ENCODE measurements at places on chromosomes 7 and 10.

- no peak for DNase-seq
Observed at GRCh38 chr7:136533732-136534131, 334.7 kb upstream of the CHRM2 start.

DNA sequence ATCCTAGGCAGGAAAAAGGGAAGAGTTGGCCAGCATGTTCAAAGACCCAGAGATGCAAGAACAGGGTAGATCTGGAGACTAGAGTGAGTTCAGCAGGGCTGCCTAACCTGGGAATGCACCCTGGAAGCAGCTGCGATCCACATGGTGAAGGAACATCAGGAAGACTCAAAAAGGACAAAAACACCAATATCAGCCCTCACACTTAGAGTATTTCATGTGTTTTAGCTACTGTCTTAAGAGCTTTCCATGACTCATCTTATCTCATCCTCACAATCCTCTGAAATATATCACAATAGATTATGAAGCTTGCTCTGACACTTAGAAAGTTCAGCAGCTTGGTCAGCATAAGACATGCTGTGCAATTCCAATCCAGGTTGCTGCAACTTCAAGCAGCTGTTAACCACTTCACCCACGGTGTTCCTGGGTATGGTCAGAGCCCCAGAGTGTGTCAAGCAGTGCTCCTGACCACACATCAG is 380.9 kb downstream of the PARD3 start:
- DNase-seq: peak; percentile 74

GRCh38 chr7:155368894-155369600 is 71.4 kb downstream of the INSIG1 start:
- no peak for DNase-seq

GRCh38 chr7:92052159-92052558 is 82.1 kb downstream of the CYP51A1 start:
- DNase-seq: no peak

DNA sequence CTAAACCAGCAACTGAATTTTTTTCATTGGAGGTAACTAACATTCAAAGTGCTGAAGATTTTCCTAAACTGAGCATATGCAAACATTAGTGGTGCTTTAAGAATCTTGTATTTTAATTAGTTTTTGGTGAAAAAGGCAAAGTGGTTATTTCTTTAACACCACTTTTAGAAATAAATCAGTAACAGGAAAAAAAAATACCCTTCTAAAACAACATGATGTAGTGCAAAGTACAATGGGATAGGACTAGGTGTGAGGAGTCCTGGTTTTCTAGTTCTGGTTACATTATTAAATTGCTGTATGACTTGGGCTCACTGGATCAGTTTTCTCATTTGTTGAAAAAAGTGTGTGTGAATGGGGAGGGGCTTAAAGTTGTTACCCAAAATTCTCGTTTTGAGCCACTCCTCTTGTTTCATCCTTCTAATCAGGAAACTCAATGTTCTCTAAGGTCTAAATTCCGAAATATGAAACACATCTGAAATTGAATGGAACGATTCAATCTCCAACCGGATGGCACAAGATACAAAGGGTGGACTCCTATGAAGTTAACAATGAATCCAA is 1.8 kb downstream of the WASL start:
- DNase-seq: no peak

DNA sequence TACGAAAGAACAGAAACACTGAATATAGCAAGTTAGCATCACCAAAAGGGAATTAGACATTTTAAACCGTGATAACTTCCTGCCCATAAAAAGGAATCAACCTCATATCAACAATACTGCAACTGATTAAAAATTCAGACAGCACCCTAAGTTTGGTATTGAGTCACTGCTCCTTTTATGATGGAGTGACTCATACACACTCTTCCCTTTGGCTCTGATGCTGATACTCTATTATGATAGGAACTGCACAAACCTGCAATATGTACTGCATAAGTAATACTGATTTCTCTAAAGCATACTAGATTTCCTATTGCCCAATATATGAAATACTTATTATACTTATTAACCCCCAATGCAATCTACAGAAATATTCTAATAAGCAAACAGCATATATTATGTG is 118.7 kb downstream of the PARD3 start:
- peak; percentile 74 for DNase-seq

DNA sequence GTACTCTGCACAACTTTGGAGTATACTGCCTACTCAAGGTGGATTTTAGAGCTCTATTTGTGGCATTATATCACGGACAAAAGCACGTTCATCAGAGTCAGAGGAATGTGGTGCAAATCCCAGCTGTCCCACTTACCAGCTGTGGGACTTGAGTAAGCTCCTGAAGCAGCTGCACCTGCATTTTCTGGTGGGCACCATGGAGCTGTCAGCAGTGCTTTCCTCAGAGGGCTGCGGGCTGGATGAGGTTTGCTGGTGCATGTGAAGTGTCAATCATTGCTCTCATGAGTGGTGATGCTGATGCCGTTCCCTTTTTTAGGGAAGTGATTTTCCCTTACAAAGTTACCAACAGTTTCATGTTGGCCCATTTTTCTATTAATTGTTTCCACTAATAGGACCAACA is 53.4 kb downstream of the EGFR start:
- no peak for DNase-seq

DNA sequence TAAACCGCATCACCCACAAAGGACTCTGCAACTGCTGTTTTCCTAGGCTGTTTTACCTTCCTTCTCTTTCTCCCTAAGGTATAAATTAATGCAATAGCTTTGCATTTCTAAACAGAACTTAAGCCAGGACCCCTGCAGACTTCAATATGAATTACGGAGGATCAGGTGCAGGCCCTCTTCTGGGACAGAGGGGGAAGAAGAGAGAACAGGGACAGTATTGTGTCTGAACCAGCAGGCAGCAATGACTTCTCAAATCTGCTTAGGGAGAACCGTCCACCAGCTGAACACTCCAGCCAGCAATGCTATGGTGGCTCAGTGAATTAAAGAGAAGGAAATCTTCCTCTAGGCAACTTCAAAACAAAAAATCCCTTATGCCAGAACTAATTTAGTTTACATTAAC is 35.7 kb downstream of the POLR3A start:
- DNase-seq: no peak

DNA sequence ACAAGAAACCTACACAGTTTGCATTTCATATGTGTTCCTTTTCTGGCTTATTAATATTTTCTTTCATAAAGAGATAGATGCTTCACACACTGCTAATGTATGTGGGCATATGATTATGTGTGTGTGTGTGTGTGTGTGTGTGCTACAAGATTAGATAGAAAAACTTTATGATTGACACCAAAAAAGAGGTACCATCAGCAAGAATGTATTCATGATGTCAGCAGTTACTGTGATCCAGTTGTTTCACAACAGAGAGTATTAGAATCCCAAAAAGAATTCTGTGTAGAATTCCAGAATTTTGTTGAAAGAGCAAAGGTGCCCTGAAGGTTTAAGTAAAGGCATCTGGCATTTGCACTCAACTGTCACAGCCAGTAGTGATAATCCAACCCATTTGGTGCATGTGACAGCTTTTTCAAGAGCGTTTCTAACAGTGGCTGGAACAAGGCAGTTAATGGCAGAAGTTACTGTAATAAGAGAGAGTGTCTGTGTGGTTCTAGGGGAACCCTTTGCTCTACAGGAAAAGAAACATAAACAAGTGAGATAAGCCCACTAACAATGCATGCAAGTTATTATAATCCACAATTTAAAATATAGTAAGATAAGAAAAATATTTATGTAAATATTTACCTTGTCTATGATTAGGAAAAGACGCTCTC is 16.6 kb downstream of the RELN start:
- DNase-seq: no peak

DNA sequence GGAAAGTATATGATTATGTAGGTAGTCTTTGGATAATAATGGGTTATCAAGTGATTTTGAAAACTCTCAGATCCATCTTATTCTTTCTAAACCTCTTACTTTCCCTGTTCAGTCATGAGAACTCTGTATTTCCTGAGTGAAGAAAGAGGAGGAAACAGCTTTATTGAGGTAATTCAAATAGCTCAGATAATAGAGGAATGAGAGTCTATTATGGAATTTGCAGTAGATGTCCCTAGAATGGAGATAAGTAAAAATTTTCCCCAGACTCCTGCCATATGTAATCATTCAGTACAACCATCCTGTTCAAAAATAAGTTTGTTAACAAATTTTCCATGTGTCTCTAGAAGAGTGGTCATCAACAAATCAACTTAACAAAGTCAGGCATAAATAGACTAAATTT is 36.4 kb downstream of the EPDR1 start:
- no peak for DNase-seq

- DNase-seq: peak; percentile 28
Observed at GRCh38 chr7:148982654-148983199, 45.6 kb downstream of the PDIA4 start.

DNA sequence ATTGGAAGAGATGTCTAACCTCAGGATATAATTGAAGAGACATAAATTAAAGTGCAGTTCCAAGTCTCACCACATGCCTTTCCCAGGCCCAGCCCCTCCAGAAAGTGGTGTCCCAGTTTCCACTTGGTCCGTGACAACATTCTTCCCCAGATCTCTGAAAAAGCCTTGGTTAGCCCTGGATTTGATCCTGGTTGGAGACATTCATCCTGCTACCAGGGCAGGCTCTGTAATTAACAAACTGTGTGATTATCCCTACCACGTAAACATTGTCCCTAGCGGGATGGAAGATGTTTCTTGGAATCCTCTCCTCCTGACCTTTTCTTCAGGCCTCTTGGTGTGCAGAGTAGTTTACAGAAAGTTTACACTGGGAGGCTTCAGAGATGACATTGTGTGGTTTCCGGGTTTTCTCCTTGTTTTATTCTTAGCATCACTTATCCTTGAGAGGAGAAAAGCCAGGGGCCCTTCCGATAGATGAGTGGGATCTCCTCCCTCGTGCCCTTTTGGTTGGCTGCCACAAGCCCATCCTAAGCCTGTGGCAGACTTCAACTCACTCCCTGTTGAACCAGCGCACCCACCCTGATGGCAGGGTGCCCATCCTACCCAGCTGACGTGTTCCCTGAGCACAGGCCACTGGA is 83.8 kb downstream of the COL13A1 start:
- DNase-seq: no peak

DNA sequence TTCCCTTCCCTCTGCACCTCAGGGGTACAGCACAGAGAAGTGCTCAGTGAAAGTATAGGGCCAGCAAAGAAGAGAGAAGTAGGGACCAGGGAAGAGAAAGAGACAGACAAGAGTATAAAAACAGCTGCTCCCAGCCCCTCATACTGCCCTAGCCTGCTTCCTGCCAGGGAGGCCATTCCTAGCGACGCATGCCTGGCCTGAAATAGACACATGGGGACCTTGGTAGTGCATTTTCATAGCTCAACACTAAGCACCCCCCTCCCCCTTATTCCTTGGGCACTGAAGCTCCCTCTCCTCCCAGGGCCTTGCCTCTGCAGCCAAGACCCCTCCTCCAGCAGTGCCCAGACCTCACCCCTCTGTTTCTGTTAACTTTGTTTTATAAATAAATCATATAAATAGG is 64.7 kb downstream of the ZMIZ1 start:
- DNase-seq: no peak

GRCh38 chr7:83414947-83415346 is 234.0 kb downstream of the SEMA3E start:
- DNase-seq: no peak

- DNase-seq: no peak
Observed at GRCh38 chr7:79593866-79594301, 140.4 kb upstream of the MAGI2 start.

- DNase-seq: no peak
Observed at GRCh38 chr10:79586933-79587332, 23.8 kb upstream of the SFTPA1 start.

- DNase-seq: peak; percentile 60
Observed at GRCh38 chr10:101014230-101014884, 14.7 kb downstream of the LZTS2 start.

DNA sequence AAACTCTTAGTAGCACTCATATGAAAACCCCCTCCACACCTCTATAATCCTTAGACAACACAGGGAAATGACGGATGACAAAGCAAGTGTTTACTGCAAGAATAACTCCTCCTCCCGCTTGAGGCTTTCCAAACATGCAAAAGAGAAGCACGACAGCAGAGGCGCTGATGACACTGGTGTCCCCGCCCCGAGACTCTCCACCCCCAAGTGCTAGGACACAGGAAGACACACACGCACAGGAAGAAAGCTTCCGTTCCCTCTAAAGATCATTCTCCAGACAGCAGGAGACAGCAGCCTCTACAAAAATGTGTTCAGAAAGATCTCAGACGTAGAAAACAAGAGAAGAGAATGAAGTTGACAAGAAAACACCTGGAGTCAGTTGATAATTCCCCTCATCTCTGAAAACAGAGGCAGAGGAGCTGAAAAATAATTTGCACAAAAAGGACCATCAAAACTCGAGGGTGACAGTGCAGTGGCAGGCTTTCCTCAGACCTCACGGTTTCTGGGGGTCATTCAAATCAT is 90.2 kb downstream of the DLG5 start:
- peak; percentile 63 for DNase-seq

DNA sequence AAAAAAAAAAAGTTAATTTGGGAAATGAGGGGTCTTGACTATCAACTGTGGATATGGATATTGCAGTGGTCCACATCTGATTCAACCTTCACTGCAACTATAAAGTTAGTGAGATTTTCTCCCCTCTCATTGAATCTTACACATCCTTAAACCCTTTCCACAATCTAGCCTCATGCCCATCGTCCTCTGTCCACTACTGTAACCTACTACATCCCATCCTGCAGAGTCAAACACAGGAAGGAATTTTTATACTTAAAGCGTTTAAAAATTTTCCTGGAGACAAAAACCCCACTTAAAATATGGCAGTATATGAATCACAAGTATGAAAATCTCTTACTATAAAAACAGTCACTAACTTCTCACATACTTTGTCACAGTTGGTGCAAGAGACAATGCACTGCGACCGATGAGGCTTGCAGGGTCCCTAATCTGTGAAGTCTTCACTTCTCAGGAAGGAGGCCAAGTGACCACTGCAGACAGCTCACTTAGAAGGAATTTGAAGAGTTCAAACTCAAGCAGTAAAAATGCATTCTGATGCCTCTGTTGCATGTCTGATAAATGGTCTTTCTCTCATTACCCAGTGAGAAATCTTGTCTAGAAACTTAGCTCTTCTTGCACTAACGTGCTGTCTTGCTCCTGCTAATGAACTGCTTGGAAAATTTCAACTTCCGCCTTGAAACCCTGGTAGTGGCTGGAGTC is 50.3 kb upstream of the ST8SIA6 start:
- peak; percentile 96 for DNase-seq

GRCh38 chr10:70672165-70673042 is at the start of gene ADAMTS14:
TSS of gene ADAMTS14 (plus strand) at chr10:70672506. CDS start at chr10:70672803, 297 bp downstream.
- peak; percentile 48 for DNase-seq

GRCh38 chr10:28291881-28292297 is 11.0 kb downstream of the MPP7 start:
- DNase-seq: peak; percentile 84

DNA sequence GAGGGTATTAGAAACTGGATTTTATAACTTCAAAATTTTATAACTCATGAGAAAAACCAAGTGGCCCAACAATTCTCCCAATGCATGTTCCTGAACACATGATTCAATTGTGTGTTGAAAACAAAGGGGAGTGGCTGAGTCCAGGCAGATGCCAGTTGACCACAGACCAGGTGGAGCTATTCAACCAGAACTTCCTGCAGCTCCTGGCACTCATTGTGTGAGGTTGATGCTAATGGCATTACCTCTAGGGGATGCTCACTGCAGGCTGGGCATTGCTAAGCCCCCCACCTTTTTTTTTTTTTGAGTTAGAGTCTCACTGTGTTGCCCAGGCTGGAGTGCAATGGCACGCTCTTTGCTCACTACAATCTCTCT is 20.3 kb downstream of the MYOF start:
- peak; percentile 41 for DNase-seq

Measured in fibroblast of skin of right biceps (primary cell).